ENCODE measurements at places on chromosomes 5 and 9.

GRCh38 chr9:78074385-78075291, 43.0 kb upstream of the GNAQ start:
- no peak for DNase-seq

DNA sequence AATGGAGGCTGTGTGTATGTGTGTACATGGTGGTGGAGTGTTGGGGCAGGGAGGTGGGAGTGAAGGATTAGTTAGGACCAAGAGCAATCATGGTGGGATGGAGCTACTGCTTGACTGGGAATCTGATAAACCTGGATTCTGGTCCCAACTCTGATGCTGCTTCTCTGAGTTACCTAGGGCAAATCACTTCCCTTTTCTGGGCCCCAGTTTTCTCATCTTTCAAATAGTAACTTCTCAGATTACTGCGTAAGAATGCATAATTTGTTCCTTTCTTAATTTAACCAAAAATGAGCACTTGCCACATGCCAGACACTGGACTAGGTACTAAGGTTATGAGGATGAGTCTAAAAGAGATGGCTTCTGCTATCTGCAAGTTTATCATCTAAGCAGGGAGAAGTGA, 20.8 kb upstream of the ANXA6 start:
- no peak for DNase-seq

DNA sequence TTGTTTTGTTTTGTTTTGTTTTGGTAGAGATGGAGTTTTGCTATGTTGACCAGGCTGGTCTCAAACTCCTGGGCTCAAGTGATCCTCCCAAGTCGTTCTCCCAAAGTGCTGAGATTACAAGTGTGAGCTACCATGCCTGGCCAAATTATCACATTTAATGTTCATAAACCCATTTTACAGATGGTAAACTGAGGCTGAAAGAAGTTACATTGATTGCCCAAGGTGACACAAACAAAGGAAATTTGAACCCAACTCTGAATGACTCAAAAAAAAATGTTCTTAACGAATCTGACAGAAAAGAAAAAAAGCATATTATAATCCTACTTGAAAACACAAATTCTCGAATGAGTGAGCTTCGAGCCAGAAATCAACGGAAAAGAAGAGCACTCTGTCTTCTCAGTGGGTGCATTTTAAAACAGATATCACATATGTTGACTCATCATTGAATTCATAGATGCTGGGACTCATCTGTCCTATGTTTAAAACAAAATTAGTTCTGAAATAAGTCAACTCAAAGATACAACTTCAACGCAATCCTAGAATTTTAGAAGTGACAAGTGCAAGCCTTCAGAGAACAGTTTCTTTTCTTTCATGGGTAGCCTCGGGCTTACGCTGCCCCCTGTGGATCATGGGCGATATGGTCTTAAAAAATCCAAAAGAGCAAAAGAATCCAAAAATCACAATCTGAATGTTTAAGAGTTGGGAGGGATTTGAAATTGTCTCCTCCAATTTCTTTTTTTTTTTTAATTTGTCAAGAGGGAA, 28.4 kb downstream of the TIMD4 start:
- DNase-seq, result no peak

DNA sequence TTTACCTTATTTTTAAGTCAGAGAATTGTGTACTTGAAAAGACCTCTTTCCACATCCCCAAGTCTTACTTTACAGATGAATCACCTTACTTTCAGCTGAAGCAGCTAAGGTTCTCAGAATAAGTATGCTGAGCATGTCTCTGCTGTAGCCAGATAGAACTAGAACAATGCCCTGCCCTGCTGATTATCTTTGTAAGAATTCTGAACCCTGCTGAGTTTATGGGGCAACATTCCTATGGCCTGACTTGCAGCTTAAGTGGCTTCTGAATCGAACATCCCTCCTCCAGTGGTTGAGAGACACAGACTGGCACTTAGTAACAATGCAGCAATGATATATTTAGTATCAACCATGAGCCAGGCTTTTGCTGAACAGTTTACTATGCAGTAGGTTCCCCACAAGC, 592.0 kb upstream of the WWC1 start:
- no peak for DNase-seq

DNA sequence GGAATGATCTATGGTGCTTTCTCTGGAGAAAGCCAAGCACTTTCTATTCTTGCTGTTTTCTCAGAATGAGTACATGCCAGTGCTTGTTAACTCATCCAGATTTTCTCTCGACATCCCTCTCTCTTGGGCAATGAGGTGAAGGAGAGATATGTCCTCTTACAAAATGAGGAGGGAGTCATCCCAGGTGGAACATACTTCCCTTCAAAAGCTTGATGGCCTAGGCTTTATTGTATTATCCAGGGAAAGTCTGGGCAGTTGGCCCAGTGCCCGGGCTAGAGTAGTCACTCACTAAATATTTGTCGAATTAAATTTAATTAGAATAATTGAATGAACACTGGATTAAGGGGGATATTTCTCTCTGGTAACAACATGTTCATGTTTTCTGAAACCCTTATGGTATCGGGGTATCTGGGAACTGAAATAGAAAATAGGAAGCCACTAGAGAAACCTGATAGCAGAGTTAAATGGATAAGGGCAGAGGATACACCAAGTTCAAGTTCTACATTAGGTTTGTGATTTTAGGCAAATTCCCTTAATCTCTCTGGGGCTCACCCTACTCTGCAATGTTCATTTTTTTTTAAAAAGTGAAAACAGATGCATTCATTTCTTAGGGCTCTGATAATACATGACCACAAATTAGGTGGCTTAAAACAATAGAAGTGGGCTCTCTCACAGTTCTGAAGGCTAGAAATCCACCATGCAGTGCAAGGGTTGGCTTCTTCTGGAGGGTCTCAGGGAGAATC, 99.6 kb downstream of the LIFR start:
- no peak for DNase-seq

DNA sequence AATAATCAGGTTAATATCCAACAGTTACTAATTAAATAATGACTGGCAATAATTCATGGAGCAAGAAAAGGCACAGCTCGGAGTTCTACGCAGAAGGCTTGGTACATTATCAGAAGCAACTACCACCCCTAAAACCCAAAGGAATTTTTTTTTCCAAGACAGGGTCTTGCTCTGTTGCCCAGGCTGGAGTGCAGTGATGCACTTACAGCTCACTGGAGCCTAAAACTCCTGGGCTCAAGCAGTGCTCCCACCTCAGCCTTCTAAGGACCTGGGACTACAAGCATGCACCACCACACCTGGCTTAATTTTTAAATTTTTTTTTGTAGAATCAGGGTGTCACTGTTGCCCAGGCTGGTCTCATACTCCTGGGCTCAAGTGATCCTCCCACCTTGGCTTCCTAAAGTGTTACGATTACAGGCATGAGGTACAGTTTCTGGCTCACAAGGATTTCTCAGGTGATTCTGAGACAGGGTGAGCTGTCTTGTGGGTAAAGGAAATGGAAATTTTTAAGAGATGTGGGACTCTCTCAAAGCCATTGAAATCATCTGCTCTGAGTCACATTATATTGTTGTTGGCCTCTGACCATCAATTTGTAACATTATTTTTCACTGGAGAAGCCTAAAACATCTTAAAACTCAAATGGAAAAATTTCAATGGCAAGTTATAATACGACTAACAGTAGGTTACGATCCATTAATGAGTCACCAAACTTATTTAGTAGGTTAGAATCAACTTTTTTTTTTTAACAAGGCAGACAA, 19.7 kb upstream of the HSDL2 start:
- no peak for DNase-seq

- DNase-seq, result no peak
Measured at GRCh38 chr5:135147294-135148090, 113.5 kb upstream of the PITX1 start.

- no peak for DNase-seq
Measured at GRCh38 chr9:37390759-37391158, 31.7 kb upstream of the GRHPR start.

DNA sequence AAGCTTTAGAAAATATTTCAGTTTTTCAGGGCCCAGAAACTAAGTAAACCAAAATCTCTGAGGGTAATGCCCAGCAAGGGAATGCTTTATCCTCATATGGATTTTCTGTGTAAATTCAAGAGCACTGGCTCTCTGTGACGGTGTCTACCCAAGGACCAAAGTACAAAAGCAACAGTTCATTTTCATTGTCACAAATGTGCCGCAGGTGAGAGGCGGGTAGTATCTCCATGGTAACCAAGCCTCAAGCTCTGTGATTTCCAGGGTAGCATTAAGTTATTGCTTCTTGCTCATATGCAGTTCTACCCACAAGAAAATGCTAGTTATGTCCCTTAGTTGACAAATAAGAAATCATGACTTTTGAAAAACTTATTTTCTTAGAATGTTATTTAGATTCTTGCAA, 164.3 kb downstream of the MTRR start:
- no peak for DNase-seq

DNA sequence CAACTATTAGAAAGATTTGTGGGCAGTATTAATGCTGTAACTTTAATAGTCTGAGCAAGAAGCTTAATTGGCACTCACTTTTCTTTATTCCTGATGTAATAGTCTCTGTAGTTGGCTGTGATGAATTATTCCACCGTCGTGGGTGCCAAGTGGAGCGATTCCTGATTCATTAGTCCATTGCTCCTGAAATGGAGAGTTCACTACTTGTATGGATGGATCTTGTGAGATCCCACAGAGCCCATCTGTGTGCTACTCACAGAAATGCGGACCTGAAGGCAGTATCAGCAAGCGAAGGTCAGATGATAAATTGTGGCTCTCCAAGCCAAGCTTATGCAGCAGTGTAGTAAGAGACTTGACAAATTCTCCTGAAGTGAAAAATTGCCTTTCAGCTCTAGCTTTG, 212.2 kb downstream of the CHSY3 start:
- no peak for DNase-seq

DNA sequence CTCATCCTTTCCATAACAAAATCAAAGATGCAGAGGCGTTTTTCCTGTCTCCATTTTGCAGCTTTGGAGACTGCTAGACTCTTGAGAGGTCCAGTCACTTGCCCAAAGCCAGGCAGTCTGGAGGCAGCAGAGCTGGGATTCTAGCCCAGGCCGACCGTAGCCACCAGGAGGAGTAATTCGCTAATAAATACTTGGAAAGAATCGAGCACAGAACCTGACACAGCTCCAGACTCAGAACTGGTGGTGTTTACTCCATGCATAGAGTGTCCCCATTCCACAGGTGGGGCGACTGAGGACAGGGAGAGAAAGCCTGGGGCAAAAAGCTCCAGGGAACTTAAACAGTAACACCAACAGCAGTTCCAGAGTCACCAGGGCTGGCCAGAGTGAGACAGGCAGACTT, 10.7 kb upstream of the CERCAM start:
- no peak for DNase-seq

Data from NCI-H446 treated with DMSO at 0.1 percent for 48 hours (cell line).